ENCODE measurements at places on chromosomes 16 and 17.

- DNase-seq = no peak
Measured at GRCh38 chr17:76469076-76469990, 1.9 kb downstream of the AANAT start.

- DNase-seq = no peak
Measured at GRCh38 chr17:77810536-77810935, 148.0 kb upstream of the TNRC6C start.

DNA sequence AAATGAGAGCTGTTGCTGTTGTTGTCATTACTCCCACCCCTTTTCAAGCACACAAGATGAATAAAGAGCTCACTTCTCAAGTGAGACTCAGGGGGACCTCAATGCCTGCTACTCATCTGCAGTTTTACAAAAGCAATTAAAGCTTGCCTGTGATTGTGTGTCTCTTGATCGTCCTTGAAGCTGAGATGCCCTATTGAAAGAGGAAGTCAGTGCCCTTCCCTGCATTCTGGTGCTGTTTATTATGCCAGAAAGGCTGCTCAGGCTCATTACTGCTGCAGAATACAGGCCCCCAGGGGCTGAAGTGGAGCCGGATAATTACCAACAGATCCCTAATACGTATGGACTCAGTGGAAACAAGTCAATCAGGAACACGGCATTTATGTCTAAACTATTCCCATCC lies 147.2 kb downstream of the HS3ST2 start:
- DNase-seq = no peak

DNA sequence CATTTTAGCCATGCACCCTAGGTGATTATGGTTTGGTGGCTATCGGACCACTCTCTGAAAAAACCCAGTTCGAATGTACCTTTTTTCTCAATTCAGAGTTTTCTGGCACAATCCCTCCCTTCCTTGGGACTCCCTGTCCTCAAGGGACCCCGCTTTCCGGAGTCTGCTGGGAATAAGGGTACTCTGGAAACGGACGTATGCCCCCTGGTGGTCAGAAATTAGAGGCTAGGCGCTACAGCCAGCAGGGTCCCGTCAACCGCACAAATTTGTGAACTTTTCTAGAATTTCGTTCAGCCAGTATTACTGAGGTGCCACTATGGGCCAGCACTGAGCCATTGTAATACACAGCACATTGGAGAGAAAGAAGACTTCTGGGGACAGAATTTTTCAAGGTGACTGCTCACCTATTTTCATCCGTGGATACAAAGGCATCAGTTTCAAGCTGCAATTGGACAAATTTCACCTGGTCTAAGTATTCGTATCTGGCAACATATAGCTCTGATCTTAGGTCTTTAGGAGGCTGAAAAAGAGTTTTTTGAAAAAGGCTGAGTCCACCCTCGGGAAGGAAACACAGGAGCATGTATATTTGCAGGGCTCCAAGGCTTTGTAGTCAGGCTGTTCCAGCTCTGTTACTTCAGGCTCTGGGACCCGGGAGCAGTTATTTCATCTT lies 27.1 kb upstream of the CRYBA1 start:
- DNase-seq = peak; percentile 52

DNA sequence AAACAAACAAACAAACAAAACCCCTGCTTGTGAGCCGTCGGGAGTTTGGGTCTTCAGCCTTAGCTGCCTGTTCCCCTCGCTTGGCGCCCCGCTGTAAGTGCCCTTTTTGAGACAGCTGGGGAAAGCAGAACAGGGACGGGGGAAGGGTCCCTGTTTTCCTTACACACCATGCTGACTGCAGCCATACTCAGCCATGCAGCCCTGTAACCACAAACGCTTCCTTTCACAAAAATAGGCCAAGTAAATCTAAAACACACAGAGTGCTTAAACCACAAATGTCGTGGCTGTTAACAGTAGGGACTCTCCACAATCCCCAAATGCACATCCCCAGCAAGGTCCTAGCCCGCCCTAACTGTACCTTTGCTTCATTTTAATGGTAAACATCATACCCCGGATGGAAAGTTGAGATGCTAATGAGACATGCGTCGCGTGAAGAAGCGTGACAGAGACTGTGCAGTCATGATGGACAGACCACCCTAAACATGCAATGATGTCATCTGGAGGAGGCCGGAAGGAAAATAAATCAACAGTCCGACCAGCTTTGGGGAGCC lies 129.9 kb downstream of the MGAT5B start:
- peak; percentile 19 for DNase-seq

DNA sequence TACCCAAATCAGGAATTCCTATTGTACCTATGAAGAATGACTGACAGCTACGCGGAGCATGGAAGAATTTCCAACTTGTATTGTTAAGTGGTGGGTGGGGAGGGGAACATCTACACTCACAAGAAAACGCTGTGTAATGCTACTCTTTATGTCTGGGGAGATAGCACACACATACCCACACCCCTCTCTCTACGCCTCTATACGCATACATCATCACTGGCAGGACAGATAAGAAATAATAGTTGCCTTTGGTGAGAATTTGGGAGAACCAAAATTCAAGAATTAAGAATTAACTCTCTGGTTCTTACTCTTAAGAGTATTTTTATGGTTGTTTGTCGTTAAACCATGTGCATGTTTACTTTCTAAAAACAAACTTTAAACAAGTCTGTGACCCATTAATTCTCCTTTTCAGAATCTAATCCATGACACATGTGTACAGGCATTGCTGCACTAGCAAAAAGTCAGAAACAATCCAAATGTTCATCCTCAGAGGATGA lies 33.9 kb downstream of the CREBBP start:
- DNase-seq = no peak

GRCh38 chr17:17182598-17183136 lies 23.5 kb downstream of the PLD6 start:
- no peak for DNase-seq

DNA sequence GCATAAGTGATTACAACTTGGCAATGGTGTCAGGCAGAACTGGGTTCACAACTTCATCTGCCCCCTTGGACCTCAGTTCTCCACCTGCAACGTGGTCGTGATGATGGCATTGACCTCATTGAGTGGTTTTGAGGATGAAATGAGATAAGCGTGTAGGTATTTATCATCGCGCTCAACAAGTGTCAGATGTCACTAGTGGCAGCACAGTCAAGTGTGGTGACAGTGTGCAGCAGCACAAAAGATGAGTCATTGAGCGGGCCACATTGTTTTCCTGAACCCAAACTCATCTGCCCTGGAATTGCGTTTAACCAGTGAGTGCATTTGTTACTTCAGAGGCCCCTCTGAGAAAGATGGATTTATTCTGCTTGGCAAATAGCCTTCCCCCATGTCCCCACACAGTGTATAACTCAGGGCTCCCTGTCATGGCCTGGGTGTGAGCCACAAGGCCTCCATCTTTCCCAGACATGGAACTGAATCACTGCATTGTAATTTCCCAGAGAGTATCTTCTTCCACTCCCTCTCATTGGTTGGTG lies 20.9 kb downstream of the IRX3 start:
- no peak for DNase-seq

- no peak for DNase-seq
Measured at GRCh38 chr16:70688246-70688742, 2.4 kb upstream of the MTSS2 start.

- no peak for DNase-seq
Measured at GRCh38 chr16:27303256-27304100, 10.3 kb upstream of the IL4R start.

DNA sequence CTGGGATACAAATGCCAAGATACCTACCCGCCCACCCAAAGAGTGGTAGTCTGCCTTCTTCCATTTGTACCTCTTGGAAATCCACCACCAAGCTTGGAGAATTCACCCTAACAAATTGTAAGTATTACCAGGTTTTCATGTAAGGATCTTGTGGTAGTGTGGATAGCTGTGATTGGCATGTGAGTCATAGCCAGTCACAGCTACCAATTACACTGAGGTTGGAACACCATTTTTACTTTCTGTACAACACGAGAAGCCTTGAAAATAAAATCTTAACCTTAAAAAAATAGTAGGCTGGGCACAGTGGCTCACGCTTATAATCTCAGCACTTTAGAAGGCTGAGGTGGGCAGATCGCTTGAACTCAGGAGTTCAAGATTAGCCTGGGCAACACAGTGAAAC lies 18.5 kb upstream of the SLC35G3 start:
- no peak for DNase-seq

DNA sequence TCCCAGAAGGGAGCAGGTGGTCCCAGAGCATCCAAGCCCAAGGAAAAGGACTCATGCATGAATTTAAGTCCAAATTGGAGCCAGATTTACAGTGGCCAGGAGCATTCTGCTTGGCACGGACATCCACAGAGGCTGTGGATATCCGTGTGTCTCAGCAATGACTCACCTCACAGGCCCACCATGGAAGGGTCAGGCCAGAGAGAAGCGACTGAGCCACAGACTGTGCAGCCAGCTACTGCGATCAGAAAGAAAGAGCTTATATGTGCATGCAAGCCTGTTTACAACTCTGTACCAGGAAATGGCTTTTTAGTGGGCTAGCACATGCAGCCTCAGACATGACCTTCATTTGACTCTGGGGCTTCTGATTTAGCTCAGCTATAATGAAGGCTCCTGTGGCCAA lies 231.0 kb downstream of the C16orf95 start:
- no peak for DNase-seq

- no peak for DNase-seq
Measured at GRCh38 chr16:46747777-46748651, at the start of gene MYLK3. Gene MYLK3, minus strand, starts transcription at chr16:46748344. Its CDS starts 151 bp downstream, at chr16:46748193.

DNA sequence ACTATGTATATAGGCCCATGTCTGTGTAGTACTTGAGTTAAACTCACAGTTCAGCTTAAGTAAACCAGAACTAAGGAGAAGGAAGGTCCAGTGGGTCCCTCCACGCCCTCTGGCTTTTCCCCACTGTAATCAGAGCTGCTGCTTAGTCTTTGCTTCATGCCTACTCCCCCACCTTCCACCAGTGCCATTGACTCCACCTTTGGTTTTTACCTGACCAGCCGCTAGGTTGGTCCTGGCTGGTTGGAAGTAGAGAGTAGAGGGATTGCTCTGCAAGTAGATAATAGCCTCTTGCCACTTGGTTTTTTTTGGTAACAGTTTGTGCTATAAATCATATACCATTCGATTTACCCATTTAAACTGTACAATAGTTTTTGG lies 22.8 kb upstream of the PHKG2 start:
- DNase-seq = no peak

DNA sequence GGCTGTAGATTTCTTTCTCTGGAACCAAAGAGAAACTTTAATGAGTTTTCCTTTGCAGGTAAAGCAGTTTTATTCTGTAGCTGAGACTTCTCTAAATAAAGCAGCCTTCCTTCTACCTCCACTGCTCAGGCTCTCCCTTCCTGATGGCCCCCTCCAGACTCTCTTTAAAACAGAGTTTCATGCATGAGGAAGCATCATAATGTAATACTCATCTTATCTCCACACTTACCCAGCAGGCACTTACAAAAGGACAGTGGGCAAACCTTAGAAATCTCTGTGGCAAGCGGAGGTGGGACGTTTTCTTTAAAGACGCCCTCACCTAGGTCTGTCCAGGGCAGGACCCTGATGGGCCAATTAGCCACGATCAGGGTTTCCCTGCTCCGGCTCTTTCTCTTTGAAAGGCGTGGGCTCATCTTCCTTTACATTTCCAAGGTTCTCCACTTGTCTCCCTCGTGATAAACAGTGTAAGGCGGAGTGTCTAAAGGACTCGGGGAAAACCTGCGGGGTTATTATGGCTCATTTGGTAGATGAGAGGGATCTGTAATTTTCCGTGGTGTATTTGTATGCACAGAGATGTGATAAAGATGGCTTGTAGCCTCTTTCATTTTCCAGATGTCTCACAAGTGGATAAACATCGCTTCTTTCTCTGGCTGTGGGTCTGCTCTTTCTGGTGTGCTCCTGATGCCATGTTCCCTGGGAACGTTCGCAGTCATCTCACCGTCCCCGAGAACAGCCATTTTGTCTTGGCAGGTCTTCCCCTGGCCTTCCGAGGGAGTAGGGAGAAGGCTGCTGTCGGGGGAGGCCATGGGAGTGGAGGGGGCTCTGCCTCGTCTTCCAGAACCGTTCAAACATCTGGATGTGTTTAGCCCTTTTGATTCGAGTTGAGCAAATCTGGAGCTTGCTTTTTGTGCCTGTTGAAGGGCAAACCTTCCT lies 239.0 kb downstream of the CCDC182 start:
- no peak for DNase-seq

DNA sequence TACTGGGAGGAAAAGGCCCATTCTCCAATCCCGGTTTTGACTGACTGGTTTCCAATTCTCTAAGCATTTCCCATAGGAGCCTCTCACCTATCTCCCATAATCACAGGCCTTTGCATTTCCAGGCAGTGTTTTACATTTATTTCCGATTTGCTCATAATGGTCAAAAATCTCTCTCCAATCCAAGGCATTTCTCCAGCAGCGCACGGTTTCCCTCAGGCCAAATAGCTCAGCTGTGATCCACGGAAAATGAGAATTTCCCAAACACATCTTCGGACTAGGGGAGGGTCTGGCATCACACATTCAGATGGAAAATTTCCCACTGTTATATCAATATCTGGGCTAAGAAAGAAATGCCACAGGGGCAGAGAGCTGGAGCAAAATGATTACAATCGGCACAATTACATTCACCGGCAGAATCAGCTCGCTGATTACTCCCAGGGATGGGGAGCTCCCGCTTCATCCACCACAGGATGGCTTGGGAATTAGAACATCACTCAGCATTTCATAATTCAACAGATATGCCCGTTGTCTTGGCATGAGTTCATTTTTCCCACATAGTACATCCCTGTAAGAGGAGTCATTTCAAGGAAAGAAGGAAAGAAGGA lies 6.7 kb downstream of the PIPOX start:
- DNase-seq = no peak

GRCh38 chr16:84268291-84269040 lies 26.2 kb upstream of the WFDC1 start:
- no peak for DNase-seq

DNA sequence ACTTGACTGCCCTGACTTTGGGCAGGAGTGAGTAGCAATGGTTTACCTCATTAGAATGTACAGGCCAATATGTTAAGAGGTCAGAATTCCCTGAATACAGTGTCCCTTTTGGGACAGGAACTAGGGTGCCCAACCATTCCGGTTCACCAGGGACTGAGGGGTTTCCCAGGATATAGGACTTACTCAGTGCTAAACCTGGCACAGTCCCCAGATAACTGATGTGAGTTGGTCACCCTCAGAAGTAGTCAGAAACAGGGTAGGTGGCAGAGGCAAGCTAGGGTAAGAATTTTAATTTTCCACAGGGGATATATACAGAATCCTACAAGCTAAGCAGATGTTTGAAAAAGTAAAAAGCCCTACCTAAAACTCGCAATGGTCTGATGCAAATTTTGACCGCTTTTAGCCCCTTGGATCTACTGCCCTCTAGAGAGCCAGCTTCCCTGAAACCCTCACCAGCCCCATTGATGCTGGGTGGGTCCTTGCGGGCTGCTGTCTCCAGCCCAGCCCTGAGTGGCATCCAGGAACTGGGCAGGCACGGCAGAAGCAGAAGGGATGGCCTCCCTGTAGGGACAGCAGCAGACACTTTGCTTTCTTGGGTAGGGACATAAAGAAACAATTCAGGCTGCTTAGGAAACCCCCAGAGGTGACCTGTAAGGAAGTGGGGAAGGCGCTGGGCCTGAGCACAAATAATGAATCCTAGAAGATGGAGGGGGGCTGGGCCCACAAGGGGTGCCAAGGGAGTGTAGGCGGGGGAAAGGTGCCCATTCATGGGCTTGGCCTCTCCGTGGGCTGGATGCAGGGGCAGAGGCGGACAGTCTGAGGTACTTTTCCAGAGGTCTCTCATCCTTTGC lies 434.8 kb downstream of the SLC39A11 start:
- no peak for DNase-seq

All from stimulated activated CD8-positive, alpha-beta memory T cell treated with anti-CD3 and anti-CD28 coated beads, Interleukin-12 subunit alpha, Interleukin-12 subunit beta, amount 100 ng/mL, for 1 hour (primary cell).